ENCODE measurements at places on chromosomes 13 and 19. TPM values are rescaled to one million over a fixed set of nuclear protein-coding genes. Genes with fewer than 3 reads are reported as not detected.

GRCh38 chr13:51318015-51318414 is 21.5 kb upstream of the SERPINE3 start:
- DNase-seq, result no peak

DNA sequence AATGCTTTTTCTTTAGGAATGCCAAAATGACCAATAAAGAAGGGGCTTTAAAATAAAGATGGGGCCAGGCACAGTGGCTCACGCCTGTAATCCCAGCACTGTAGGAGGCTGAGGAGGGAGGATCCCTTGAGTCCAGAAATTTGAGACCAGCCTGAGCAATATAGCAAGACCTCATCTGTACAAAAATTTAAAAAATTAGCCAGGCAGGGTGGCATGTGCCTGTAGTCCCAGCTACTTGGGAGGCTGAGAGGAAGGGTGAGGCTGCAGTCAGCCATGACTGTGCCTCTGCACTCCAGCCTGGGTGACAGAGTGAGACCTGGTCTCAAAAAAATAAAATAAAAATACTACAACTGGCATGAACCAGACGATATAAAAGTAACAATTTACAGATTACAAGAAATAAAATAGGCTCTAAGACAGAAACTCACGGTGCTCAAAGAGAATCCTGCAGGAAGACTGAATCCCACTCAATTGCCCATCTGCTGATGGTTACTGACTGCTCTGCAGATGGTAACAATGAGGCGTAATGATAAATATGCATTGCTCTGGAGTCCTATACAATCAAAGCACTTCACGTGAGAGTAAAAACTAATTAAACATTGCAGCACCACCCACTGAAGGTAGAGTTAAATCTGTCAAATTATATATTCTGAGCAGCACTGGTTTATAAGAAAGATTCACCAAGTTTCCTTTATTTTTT is 93.2 kb downstream of the LHFPL6 start:
- DNase-seq, result no peak

- no peak for DNase-seq
These were observed 183.5 kb downstream of the LIG4 start for GRCh38 chr13:108031865-108032264.

DNA sequence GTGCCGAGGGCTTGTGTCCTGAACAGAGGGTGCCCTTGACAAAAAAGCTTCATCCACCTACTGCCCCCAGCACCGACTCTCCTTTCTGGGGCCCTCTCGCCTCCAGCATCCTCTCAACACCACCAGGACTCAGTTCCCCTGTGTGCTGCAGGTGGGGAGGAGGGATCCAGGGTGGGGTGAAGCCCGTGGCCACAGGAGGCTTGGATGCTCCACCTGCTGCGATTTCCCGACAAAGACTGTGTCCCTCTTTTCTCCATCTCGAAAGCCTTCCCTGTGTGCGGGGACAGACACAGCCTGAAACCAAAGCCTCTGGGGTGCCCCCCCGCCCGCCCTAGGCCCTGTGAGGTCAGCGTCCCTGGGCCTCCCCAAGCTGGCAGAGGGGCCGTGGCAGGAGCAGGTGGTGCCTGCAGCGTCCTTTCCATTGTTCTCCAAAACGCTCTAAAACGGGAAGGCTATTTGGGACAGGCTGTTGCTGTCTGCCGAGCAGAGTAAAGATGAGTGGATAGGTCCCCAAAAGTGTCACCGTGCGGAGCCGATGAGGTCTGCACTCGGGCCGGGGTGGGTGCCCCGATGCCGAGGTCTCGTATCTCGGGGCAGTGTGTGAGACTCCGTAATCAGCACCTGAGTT is 185.7 kb downstream of the PTPRS start:
- DNase-seq, result no peak

DNA sequence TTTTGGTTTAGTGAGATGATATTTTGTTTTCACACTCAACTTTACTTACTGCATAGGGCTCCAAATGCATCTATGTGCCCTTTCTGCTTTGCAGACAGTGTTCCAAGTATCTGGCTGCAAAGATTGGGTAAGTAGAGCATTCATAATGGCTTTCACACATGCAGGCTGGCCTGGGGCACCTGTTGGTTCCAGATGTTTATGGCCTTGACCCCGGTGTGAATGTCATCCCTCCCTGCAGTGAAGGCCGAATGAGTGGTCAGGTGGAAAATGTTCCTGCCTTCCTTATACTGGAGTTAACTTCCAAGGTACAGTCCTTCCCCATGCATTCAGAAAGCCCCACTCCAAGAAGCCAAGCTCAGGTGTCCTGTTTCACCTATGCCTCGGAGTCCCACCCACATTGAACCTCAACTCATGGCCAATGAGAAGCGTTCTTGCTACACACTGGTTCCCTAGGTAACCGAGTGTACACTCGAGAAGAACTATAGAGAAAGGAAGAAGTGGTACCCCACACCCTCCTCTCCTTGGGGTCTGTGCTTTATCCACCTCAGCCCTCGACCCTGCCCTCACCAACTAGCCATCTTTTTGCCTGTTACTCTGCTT is 23.0 kb upstream of the ZNF536 start:
- no peak for DNase-seq

GRCh38 chr13:29543230-29544215 is 52.0 kb downstream of the SLC7A1 start:
- no peak for DNase-seq

DNA sequence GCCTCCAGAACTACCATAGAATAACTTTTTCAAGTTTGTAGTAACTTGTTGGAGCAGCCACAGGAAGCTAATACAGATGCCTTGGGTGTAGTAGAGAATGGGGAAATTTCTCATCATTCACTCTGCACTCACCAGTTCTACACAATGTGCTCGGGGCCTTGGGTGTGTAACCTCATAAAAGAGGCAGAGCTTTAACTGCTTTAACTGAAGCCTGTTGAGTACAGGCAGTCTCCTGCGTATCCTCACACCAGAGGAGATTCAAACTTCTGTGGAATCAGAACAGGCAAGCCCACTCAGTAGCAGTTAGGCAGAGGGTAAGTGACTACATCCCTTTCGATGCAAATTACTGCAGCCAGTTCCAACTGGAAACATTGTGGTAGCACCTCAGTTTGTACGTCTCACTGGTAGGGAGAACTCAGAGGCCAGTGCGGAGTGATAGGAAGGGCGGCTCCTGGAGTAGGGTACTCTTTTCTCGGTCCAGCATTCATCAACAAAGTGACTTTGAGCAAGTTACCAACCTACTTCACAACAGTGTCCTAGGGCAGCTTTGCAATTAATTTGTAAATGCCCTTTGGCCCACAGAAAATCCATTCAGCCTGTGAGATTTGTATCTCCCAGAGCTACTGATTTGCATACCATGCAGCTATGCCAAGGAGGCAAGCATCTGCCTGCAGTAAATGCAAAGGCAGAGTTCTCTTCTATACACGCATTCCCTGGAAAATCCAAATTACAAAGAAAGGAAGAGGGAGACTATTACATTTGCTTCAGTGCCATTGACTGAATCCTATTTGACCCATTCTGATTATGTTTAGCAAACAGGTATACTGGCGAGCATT is 904.3 kb downstream of the DIAPH3 start:
- no peak for DNase-seq

GRCh38 chr19:10861103-10861651 is 10.2 kb upstream of the CARM1 start:
- DNase-seq, result no peak

- DNase-seq, result no peak
These were observed 14.0 kb downstream of the MYDGF start for GRCh38 chr19:4656102-4656501.

DNA sequence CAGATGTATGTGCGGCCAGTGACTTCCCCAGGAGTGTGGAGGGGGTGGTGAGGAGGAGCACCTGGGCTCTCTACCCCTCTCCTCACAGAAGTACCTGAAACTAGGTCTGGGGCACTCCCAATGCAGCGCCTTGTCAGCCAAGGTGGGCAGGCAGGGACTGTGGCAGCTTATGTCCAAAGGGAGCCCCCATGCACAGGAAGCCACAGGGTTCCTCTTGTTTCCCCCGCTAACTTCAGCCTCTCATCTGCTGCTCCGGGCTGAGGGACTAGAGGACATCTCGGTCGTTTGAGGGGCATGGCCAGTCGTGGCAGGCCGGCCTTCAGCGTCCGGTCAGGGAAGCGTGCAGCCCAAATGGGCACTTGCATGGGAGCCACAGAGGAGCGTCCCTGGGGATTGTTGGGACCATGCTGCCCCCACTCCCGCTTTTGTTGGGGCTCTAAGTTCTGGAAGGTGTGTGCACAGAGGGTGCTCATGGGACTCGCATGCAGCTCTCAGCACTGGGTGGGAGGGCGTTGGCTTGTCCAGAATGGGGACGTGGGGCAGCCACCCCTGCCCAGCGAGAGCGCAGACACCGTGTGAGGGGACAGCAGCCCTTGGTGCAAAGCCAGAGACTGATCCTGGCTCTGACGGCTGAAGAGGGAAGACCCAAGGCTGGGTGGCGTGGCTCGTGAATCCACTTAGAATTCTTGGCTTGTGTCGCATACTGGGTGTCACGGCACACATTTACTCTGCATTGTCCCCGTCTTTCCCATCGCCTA is 16.6 kb upstream of the NPAS1 start:
- DNase-seq, result no peak

- no peak for DNase-seq
These were observed 512.8 kb downstream of the LMO7 start for GRCh38 chr13:76148926-76149325.

MISP3 gene
- 2.2 TPM for polyA plus RNA-seq

PRPF31 gene
- 55.1 TPM for polyA plus RNA-seq

PLD3 gene
- 342 TPM for polyA plus RNA-seq
